ENCODE measurements at places on chromosomes 13 and 19.
A peak's percentile ranks its signal among the peaks of the same experiment; 100 is the strongest.

DNA sequence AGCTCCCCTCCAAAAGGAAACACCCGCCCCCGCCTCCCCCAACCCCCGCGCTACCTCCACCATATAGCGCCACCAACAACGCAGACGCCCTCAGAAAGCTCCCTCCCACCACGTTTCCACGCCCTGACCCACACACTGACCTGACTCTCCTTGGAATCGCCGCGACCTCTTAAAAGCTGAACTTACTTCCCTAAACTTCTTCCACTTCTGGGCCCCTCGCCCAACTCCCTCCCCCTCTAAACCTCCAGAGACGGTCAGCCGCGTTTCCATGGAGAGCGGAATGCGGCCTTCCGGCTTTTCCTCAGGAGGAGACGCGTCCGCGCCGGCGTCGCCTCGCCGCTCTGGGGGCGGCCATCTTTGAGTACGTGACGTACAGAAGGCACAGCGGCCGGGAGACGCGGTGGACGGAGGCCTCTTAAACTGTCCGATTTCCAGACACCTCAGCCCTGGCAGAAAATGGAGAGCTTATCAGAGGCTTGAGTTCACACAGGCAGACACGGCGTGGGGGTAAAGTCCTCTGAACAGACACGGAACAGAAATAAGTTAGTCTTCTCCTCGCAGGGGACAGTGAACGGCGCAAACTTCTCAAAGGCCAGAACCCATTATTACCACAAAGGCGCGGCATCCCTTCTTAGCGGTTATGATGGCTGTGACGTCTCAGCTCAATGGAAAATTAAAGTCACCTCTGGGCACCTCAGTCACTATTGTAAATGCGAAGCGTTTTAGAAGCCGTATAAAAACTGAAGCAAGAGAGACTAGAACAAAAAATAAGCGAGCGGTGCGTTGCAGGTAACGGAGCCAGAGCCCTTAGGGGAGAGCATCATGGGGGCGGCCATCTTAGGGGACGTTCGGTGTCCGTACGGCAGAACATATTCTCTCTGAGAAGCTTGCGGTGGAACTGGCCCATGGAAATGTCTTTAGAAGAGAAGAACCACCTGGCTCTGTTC lies at the start of gene ZNF432:
Gene ZNF432 (minus strand): TSS at position 284 of the 947 bp plus-strand sequence. CDS start 1,970 bp downstream, outside the sequence.
- DNase-seq = peak; percentile 83

- no peak for DNase-seq
Observed at GRCh38 chr13:28819735-28820098, 422 bp upstream of the MTUS2 start.

DNA sequence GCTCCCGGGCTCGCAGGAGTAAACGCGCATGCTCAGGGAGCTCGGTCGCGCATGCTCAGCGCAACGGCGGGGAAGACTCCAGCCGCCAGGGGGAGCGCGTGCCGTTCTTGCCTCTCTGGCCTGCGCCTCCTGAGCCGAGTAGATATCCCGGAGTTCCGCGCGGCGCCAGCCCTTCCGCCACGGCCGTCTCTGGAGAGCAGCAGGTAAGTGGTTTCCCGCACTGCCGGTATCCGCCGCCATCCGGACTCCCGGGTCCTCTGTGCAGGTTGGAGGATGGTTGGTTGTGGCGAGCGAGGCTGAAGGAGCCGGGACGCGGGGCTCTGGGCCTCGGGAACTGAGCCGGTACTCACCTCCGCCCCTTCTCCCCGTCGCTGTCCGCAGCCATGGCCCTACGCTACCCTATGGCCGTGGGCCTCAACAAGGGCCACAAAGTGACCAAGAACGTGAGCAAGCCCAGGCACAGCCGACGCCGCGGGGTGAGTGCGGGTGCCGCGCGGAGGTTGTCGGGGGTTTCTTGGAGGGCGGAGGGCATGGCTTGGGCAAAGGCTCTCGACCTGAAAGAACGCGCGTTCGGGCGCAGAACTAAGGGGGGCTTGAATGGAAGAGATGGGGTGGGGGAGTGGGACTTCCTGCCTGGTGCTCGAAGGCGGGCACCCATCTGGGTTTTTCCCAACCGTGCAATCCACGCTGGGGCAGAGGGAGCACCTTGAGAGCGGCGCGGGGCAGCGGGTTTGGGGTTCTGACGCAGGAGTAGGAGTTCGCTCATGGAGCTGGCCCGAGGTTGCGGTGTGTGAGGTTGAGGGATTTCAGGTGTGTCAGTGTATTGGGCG lies at the start of gene RPL36:
Gene RPL36 (plus strand): TSS at position 171 of the 830 bp plus-strand sequence. CDS start 213 bp downstream, at position 384.
- peak; percentile 96 for DNase-seq

DNA sequence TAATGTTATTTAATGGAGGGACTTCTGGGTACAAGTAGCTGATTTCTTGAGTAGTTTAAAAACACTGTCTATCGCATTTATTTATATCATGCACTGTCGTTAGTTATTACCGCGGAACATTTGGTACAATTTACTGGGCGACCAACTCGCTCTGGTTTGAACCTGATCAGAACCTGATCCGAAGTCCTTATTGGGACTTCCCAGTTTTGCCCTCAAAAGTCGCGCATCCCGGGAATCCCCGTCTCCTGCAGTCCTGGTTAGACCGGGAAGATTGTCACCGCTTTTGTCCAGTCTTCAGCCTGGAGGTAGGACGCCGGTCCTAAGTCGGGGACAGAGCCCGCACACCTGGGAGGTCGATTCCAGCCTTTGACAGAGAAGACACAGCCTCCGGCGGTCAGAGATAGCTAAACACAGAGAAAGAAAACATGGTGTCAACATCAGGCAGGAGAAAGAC lies 694 bp downstream of the CLN5 start:
- no peak for DNase-seq

DNA sequence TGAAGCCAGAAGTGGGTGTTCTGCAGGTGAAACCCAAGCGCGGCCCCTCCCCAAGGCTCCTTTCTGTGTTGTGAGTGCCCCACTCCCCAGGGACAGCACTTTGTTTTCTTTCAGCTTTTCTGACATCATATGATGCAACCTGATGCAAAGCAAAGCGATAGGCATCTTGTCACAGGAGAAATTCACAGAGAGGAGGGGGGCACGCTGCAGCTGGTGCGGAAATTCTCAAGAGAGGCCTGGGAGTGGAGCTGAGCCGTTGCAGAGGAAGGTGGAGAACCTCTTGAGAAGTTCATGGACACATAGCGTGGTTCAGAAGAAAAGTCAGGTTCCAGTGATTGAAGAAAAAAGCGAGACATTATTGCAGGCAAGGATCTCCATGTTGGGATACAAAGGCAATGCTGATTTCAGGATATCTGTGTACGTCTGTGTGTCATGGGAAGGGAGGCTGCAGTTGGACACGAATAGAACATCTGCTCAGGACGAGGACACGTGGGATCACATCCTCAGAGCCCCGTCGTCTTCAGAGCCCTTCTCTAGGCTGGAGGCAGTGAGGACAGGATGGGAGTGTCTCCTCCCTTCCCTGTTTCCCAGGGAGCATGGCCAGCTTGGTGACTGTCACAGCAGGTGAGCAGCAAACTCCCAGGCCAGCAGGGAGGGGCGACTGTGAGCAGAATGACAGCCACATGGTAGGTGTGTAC lies 79.2 kb downstream of the IRS2 start:
- DNase-seq = no peak

DNA sequence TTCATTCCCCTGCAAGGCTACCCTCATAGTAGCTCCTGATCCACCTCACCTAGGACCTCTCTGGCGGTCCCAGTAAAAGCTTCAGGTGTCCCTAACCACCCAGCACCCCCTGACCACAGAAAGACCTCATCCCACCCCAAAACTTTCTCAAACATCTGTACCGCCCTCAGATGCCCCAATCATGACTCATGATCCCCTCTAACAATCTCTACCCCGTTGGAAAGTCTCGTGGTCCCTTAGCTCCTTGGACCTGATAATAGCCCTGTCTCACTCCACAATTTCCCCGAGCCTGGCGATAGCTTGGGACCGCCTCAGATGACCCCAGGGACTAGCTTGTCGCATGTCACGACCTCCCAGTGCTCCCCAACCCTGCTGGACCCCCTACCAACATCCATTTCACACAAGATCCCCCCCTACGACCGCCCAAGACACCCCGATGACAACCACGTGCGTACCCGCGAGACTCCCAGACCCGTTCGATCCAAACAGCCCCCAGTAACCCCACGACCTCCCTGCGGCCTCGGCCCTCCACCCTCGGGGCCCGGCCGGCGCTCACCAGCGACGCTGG lies 450 bp downstream of the NDUFA11 start:
- DNase-seq = peak; percentile 45

- DNase-seq = no peak
Observed at GRCh38 chr13:26538363-26539317, 18.8 kb upstream of the WASF3 start.

DNA sequence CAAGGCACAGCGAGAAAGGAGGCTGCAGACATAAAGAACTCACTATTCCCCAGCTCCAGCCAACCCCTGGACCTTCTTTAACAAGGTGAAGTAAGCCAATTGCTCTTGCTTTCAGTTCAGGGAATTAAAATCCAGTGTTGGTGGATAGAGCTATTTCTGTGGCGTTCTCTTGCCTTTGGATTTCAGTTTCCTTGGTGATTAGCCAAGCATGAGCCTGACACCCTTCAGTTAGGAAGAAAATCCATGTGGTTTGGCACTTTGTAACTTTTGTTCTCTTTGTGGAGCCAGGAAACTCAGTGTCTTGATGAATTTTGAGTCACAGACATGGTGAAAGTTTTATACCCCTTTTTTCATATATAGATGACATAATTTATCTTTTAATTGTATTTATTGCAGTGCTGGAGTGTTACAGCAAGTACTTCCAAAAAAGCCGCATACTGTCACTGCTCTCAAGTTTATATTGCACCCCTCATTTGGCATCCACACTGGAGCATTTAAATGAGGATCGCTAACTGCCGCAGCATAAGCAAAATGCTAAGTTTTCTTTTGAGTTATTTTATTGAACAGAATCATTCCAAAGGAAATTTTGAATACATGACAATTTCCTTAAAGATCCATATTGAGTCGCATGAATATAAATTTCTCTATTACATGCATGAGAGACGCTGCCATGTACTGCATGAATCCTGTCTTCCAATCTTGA lies 406.8 kb downstream of the MYO16 start:
- no peak for DNase-seq

GRCh38 chr13:93806861-93807260 lies 580.3 kb downstream of the GPC6 start:
- no peak for DNase-seq

DNA sequence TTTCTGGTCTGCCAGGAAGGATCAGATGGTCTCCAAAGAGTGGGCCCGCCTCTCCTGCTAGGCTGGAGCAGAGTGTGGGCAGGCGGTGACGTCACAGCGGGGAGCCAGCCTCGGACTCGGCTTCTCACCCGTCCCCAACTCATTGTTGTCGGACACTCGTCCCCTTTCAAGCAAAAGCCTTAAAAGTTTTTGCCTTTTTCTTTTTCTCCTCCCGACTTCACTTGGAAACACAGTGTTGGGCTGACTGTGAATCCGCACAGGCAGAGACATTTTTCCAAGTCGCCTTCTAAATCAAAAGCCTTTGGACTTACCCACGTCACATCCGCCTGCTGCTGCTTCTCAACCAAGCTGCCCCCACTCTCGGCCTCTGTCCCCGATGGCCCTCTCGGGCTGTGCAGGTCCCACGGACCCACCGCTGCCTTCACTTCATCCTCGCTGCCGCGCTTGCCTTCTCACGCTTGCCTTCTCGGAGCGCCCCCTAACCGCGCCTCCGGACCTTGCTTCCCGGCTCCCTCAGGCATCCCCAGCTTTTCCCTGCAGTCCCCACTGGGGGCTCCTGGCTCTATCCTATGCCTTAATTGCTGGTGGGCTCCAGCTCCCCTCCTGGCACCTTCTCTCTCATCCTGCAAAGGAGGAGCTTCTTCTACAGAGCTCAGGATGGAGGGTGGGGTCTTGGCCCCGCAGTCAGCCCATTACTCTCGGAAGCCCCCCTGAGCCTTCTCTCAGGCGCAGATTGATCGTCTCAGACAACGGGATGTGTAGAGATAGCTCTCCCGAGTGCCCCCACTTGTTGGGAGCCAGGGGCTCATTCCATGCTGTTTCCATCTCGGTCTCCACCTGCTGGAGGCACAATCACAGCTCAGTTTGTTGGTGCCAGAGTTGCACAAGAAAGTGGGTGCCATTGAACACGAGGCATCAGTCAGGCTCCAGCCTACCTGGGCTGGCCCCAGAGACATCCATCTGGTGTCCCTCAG lies 3.9 kb upstream of the ZNF135 start:
- no peak for DNase-seq

DNA sequence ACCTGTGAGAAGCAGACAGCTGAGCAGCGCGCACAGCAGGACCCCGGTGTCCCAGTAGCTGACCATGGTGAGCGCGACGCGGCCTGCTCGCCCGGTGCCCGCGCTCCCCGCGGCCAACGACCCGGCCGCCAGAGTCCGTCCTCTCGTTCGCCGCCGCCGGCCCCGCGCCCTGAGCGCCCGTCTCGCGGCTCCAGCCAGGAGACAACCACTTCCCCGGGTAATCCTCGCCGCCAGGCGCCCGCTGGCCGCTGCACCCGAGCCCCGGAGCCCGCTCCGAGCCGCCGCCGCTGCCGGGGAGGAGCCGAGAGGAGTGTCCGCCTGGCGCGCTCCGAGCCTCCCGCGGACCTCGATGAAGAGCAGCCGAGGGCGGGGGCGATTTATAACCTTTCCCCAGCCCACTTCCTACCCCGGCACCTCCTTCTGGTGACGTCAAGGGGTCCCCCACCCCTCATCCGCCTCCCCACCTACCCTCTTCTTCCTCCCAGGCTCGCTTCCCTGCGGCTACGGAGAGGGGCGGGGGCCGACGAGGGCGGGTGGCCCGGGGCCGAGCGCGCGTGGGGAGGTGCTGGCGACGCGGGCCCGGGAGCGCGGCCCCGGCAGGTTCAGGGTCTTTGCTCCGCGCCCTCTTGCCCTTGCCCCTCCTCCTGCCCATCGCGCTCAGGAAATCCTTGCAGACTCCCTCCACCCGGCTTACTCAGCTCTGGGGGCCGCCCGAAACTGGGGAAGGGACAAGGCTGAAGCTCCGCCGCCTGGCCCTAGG lies at the start of gene FLT1:
Gene FLT1 (minus strand): TSS at position 351 of the 760 bp plus-strand sequence. CDS start 285 bp downstream, at position 66.
- no peak for DNase-seq

GRCh38 chr13:42876887-42877545 lies 95.6 kb downstream of the FAM216B start:
- no peak for DNase-seq

DNA sequence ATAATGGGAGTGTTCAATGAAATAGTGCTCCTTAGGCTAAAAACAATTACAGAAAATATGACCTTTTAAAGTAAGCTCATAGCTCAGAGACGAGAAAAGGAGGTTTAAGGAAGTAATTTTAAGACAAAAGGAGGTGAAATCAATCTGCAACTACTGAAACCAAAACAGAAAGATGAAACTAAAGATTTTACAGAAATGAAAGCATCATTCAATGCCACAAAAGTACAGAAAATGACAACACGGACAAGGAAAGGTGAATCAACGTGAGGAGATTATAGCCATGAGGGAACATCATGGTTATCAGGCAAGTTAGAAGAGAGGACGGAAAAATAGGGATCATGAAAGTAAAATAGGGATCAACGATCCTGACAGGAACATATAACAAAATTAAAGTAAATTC lies 745.2 kb downstream of the PCDH17 start:
- no peak for DNase-seq

GRCh38 chr19:11016631-11017030 lies 55.8 kb downstream of the SMARCA4 start:
- DNase-seq = no peak

- DNase-seq = no peak
Observed at GRCh38 chr19:48718711-48719231, 754 bp downstream of the MAMSTR start.

All from H54 (cell line).